ENCODE measurements at places on chromosomes 12 and 14.

- no peak for DNase-seq
Measured at GRCh38 chr12:111428081-111428727, 22.5 kb downstream of the SH2B3 start.

DNA sequence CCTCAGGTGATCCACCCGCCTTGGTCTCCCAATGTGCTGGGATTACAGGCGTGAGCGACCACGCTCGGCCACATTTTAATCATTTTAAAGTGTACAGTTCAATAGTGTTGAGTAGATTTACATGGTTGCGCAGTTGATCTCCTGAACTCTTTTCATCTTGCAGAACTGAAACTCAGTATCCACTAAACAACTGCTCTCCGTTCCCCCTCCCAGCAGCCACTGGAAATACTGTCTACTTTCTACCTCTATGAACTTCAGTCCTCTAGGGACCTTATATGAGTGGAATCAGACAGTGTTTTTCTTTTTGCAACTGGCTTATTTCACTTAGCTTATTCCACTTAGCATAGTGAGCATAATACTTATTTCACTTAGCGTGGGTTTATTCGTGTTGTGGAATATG is 53.7 kb downstream of the KCTD10 start:
- DNase-seq: no peak

DNA sequence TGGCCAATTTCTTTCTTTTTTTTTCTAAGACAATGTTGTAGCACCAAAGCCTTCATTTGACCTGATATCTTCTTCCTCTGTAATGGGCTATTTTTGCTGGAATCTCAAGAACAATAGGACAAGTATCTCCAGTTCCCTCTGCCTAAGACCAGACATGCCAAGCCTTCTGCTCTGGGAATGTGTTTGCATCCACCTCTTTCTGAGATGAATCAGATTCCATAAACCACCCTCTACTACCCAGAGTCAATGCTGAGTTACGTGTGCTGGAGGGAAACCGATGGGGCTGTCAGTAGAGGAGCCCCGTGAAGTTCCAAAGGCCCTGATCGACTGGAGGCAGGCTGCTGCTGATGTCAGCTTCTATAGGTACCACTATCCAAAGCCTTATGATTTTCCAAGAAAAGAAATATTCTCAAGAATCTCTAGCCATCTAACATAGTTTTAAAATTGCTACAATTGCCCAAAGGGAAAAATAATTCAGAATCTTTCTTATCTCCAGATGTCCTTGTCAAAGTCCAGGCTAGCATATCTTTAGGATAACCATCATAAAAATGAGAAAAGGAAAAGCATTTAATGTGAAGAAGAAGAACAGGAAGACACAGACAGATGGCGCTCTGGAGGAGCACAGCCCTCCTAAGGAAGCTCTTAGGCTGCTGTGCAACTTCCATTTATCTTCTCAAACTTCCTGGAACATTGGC is 101.9 kb downstream of the SLC8A3 start:
- DNase-seq: no peak

GRCh38 chr14:74737753-74738325 is 24.9 kb downstream of the FCF1 start:
- no peak for DNase-seq

DNA sequence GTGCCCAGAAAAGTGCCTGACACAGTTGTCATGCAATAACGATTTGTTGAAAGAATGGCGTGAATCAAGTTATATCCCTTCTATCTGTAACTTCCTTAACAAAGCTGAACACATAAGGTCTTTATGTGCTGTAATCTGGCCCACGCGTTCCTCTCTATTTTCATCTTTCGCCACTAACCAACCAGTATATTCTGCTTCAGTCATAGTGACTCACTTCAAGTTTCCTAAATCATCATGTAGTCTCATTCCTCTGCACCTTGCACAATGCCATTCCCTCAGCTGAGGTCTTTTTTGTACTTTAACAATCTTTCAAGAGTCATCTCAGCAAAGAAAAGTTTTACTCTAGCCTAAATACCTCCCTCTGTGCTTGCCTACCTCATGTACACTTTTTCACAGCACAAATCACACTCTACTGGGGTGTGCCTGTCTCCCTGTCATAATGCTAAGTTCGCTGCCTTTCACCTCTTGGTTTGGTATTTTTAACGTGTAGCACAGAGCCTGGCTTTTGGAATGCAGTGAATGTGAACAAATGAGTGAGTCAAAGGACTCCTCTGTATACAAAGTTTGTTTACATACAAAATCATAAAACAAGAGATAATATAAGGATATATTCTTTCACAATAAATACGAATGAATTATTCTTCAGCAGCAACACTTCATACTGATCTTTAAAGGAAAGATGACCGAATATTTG is 2.9 kb upstream of the CMAS start:
- DNase-seq: no peak

DNA sequence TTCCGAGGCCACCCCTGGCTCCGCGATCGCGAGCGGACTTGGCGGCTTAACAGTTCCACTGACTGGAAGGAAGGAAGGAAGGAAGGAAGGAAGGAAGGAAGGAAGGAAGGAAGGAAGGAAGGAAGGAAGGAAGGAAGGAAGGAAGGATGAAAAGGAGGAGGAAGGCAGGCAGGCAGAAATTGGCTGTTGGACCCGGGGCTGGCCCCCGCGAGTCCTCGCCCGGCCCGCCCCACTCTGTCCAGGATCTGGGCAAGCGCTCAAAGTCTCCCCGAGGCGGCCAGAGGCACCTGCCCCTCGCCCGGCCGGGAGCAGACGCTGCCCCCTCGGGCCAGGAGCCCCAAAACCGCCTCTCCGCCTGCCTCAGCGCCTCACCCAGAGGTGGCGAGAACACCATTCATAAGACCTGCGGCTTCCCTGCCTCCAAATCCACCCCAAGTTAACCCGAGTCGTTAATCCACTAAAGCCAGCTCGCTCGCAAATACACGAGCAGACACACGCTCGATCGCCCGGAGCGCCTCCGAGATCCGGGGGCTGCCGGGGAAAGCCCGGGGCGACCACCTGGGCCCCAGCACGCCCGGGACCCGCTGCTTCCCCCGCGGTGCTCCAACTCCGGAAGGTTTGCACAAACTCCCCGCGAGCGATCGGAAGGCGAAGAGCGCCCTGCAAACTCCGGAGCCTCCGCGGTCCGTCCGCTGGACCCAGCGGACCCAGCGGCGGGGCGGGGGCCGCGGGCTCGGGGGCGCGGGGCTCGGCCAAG is 844 bp downstream of the DPF3 start:
- no peak for DNase-seq

DNA sequence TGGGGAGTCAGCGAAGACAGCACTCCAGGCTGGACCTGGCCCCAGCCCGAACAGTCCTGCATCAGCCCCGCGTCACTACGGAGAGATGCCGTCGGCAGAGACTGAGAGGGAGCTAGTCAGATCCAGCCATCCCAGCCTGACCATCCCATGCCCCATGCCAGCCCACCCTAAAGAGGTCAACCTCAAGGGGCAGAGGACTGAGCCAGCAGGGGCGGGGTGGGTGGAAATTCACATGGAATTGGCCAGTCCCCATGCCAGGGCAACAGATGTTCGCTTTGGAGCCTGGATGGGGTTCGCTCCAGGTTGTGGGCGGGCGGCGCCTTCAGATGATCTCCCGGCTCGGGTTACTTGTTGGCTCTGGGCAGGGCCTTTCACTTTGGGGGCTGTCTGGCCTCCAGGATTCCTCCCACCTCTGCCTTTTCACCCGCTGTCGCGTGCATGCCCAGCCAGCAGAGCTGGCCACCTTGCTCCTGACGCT is 154.3 kb downstream of the TSPAN9 start:
- no peak for DNase-seq

DNA sequence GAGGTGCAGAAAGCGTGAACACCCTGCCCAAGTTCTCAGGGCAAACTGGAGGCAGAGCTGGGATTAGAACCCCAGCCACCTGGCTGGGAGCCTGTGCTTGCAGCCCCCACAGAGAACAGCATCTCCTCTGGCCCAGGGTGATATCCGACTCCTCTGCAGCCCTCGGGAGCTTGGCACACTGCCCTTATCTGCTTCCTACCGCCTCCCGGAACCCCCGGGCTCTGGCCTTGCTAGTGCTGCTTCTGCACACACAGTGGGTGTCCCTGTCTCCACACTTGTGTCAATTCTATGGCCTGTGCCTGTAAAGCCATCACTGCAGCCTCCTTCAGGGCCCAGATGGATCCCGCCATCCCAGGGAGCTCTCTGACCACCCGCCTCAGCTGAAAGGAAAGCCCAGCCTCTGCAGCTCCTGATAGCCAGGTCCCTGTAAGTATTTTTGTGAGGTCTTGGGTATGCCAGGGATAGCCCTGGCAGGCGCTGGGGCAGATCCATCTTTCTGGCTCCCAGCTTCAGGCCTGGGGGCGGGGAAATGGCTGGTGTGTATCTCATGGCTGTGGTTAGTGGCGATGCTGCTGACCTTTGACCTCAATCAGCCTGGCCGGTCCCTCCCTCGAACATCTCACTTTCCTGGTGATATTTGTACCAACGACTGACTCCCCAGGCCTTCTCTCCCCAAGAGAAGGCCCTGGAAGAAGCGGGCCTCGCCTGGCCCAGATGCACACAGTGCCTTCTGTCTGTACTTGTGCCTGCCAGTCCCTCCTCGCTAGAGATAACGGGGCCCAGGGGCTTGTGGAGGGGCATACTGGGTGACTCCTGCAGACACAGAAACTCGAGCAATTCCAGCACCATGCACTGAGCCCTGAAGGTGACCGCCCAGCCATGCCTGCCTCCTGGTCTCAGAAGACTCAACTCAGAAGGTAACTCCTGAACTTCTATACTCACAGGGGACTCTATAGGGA is 183.8 kb downstream of the CALM1 start:
- DNase-seq: no peak

DNA sequence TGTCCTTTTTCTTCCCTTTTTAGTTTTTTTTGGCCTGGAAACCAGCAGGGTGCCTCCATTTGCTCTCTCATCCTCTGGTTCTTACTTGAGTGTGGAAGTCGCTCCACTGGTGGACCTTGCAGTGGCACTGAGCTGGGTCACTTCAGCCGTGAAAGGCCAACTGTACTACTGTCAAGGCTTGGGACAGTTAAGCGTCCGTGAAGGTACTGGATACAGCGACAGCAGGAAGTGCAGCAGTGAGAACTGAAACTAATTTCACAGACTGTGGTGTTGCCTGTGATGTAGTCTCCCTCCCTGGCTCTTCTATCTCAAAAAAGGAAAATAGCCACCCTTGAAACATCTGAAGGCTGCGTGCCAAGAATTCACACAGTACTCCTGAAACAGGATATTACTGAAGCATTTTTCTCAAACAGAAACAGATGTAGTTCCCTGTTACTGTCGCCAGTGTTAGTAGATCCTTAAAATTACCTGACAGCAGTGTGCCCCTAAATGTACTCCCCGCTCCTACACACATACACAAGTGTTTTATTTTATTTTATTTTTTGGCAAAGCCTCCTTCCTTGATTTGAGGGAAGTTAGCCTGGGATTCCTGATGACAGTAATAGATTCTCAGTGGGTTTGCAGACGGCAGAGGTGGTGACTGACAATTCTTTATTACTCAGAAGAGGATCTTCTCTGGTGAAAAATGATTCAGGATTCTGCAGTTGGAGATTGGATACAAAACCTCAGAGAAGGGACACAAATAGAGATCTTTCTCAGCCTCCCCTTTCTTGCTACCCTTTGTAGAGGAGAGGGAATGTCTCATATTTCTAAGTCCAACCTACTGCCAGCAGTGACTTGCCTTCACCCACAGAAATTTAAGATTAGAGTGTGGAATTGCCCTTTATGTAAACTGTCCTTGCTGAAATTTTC is 4.4 kb downstream of the SUSD6 start:
- DNase-seq: no peak

- DNase-seq: no peak
Measured at GRCh38 chr14:34051966-34052657, 101.2 kb upstream of the EGLN3 start.

GRCh38 chr14:66069830-66070541 is 416.2 kb upstream of the CCDC196 start:
- DNase-seq: no peak

GRCh38 chr12:88383405-88383804 is 196.9 kb downstream of the KITLG start:
- DNase-seq: no peak

DNA sequence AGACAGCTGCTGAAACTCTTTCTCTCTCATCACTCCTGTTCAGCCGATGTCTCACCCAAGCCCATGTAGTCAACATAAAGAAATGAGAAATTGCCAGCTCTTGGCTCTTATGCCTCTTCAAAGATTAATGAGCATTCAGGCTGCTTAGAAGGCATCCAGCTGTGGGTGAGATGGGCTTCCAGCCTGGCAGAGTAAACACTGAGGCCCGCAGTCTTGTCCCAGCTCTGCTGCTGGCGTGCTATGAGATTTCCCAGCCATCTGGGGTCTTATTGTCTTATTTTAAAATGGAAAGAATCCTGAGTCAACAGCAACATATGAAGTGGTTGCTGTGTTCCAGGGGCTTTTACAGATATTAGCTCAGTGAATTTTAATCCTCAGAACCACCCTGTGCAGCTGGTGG is 12.6 kb downstream of the RXYLT1 start:
- DNase-seq: no peak

DNA sequence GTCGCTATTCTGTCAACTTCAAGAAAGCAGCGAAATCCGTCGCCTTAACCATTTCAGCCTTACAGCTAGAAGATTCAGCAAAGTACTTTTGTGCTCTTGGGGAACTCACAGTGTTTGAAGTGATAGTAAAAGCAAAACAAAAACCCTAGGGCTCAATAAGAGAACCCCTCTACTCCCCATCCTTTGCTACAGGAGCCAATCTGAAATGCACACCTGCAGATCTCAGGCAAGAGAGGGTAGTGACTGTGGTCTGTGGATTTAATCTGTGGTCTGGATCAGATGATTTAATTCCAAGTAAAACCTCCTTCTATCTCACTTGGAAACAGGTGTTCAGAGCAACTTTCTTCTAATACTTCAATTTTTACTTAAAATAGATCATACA is 422.9 kb upstream of the OR4E1 start:
- no peak for DNase-seq

DNA sequence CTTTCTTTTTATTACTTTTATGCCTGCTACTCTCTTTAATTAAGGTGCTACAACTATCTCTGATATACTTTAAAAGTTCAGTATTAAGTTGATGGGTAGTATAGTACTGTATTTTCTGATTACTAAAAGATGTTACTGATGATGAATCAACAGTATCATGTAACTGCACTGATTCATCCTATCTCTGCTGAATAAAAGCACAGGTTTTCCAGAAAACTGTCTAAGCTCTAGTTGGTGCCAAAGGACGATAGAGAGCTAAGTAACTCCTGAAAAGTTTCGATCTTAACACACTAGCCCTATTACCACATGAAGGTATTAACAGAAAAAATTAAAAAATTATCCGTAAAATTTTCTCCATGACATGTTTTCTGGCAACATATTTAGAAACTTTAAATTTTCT is 2.1 kb downstream of the SCAF11 start:
- no peak for DNase-seq

GRCh38 chr14:103112400-103113243 is 10.6 kb upstream of the TNFAIP2 start:
- no peak for DNase-seq

- DNase-seq: no peak
Measured at GRCh38 chr14:105979446-105979845, 453.1 kb downstream of the TMEM121 start.
